ENCODE measurements at places on chromosomes 7 and 10.

DNA sequence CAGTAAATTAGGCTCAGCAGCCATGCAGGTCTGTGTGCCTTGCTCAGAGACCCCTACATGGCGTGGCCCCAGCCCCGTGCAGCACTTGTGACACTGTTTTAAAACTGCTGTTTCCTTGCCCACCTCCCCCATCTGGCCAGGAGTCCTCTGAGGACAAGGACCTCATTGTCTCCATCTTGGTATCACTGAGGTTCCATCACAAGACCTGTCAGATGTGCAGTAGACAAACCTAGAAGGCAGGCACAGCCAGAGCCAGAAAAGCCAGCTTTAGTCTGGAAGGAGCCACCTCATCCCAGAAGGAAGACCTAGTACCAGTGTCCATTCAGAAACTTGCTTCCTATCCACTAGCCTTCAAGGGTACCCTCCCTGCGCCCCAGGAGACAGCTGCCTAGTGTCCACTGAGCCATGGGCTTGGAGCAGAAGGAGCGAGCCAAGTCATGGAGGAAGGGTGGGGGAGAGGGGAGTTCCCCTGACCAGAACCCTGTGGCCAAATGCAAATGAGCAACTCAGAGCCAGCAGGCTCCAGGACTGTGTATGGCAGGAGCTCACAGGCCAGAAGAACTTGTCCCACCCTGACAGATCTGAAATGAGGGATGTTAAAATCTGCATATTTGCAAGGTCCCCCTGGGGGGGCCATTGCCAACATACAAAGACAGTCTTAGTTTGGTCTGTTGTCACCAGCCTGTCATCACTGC lies 176.1 kb downstream of the SH3PXD2A start:
- DNase-seq, result no peak

GRCh38 chr10:128268015-128268722 lies 141.9 kb upstream of the MKI67 start:
- no peak for DNase-seq

DNA sequence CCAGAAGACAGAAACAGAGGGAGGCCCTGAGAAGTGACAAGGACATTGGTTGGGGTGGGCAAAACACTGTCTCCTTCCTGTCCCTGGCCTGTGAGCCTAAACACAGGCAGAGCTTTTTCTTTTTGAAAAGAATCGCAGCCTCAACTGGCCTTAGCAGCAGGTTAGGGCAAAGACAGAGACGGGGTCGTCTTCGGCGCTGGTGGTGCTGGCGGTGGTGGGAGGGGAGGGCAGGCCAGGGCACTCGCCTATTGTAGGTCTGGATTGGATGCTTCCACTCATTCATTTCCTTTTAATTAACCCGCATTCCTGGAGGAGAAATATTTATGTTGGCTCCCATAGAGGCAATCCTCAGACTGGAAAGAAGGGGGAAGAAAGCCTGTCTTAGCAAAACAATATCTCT lies 22.6 kb downstream of the WNT8B start:
- no peak for DNase-seq

GRCh38 chr10:131207584-131208532 lies 103.7 kb downstream of the TCERG1L start:
- no peak for DNase-seq

DNA sequence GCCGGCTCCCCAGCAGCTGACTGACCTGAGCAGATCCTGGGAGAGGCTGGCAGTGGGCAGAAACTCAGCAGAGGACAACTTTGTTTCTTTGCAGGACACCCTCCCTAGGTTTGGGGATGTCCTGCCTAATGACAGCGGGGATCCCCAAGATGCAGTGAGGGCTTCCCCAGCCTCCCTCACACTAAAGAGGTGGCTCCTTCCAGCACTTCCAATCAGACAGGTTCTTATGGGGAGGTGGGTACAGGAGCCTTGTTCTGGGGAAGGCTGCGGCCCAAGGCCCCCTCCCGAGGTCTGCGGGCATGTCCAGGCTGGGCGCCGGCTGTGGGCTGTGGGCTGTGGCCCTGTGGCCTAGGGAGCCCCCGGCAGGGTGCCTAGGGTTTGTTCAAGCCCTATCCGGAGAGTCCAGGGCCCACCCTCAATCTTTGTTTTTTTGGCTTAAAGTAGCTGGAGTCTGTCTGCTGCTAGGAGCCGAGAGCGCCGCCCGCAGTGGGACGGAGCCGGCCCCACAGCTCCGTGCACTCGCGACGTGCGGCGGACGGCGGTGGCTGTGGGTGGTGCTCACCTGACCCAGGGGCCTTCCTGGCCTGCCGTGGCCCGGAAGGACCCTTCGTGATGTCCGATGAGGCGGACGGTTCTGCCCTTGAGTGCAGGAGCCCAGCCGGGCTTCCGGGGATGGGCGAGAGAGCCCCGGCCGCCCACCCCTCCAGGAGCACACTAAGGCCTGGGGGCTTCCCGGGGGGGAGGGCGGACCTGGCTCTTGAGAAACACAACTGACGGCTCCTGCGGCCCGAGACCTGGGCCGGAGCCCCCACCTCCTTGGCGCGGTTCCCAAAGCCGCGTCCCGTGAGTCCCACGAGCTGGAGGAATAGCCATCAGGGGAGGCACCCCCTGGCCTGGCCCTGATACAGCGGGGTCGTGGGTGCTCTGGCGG lies 57.2 kb downstream of the PDGFA start:
- DNase-seq, result no peak

All from activated CD4-positive, CD25-positive, alpha-beta regulatory T cell treated with anti-CD3 and anti-CD28 coated beads, Interleukin-2, amount 50 U/mL, for 72 hours (primary cell).